GM18507 (cell line): ENCODE measurements at places on chromosomes 5 and 9.

DNA sequence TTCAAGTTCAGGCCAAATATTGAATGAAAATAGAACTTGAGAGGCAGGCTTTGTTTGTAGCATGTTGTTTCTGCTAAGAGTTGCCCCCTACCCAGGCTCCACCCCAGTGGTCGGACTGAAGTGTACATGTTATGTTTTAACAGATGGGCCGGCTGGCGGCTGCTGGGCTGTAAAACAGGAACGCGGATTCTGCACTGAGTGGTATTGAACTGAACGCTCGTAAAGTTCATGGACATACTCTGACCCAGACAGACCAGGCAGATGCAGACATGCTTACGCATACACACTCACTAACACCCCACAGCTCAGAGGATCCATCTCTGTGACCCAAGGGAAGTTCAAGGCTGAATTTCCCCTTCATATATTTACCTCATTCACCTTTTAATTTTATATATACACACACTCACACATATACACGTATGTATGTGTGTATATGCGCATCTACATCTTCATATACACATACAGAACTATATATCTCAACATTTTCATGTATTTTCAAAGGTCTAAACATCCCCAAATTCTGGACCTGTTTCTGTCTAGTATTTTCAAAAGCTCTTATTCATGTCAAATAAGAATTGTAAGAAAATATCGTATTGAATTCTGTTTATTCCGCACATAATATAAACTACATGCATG is 1.4 kb downstream of the MARCHF3 start:
- DNase-seq, result no peak

DNA sequence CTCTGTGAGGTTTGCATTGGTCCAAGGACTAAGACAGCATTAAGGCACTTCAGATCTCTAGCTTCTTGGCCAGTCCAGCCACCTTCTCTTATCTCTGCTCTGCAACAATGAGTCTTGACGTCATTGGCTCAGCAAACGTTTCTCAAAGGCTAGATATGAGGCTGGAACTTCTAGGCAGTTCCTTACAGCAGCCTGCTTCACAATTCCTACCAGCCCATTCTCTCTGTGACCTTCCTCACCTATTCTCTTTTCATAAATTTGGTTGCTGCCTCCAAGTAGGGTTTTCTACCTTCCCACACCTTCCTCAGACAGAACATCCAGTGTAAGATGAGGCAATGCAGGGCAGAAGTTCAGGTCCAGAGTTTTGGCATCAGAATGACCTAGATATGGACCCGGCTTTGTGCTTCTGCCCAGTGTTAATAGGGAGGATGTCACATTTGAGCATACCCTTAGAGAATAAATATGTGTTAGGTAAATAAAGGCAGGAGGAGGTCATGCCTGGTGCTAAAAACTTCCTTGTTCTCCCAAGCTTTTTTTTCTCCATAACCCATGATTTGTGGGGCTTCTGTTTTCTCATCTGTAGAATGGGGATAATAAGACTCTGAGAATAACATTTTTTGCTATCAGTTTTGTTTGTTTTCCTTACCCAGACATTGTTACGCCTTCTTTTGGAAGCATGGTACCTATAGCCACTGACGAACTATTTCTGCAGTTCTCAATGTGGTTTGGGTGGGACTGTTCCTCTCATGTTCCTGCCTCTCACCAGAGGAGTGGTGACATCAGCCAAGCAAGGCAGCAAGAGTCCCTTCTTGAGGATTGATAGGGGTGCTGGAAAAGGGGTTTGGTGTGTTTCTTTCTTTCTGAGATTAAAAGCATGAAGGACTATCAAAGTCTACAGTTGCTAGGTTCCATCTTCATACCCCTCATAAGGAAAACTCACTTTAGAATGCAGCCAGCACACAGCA is 220.6 kb upstream of the TRIM32 start:
- DNase-seq, result no peak

GRCh38 chr5:10509575-10509974 is 54.3 kb upstream of the ANKRD33B start:
- DNase-seq, result no peak

DNA sequence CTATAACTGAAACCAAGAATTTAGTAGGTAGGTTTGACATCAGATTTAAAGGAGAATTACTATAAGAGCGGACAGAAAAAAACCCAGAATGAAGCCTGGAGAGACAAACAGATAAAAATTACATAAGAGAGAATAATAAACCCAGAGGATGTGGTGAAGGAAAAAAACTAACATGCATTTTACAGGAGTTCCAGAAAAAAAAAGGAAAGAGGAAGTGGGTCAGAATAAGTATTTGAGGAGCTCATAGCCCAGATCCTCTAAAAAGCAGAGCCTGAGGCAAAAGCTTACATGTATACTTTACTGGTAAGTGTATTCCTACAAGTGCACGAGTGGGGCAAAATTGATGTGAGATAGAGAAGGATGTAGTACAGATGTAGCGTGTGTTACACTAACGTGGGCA is 43.1 kb upstream of the NAA35 start:
- DNase-seq, result no peak

- DNase-seq, result no peak
These were observed 6.7 kb upstream of the PDE6A start for GRCh38 chr5:149951138-149951749.

DNA sequence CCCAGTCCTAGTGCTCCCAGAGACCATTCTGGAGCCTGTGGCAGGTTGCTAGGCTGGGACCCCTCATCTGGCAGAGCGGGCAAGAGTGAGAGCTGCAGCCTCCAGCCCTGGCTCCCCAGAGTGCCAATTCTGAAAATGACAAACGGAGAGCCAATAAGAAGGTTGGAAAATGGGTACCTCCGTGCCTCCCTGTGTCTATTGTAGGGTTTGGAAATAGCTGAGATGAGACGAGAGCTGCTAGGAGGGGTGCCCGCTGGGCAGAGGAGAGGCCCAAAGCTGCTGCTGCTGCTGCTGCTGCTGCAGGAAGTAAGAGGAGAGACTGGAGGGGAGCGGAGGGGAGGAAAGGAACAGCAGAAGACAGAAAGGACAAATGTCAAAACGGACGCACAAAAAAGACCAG is 36.0 kb upstream of the FUBP3 start:
- no peak for DNase-seq

DNA sequence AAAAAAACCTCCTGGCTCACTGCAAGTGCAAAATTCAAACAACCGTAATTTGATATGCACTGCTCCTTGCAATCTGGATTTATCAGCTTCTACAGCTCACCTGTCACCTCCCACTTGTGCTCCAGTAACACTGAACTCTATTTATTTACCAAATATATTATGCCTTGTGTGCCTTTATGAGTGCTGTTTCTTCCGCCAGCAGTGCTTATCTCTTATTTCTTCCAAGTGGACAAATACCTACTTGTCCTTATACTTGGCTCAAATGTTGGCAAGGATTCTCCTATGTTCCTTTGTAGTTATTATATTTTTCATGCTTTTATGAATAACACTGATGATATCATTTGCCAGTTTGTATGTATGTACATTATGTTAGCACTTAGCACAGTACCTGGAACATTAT is 145.7 kb upstream of the ARRDC3 start:
- no peak for DNase-seq

- DNase-seq, result no peak
These were observed 160.9 kb downstream of the LURAP1L start for GRCh38 chr9:12935714-12936113.

- DNase-seq, result no peak
These were observed 2.3 kb downstream of the EFNA5 start for GRCh38 chr5:107668154-107669095.

DNA sequence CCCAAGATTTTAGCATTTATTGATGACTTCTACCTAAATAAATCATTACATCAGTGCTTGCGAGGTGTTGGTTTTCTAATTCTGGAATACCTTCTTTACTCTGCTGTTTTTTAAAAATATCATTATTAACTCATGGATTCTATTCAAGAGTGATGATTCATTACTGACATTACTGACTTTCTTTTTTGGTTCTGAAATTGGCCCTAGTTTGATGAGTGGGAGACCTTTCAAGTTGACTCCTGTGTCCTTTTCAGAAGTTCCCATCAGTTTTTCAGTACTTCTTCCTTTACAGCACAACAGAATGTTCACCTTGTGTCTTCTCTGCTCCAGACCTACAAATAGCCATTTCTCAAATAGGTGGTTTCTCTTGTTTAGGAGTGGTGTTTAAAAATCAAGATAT is 114.1 kb downstream of the PCSK5 start:
- no peak for DNase-seq

DNA sequence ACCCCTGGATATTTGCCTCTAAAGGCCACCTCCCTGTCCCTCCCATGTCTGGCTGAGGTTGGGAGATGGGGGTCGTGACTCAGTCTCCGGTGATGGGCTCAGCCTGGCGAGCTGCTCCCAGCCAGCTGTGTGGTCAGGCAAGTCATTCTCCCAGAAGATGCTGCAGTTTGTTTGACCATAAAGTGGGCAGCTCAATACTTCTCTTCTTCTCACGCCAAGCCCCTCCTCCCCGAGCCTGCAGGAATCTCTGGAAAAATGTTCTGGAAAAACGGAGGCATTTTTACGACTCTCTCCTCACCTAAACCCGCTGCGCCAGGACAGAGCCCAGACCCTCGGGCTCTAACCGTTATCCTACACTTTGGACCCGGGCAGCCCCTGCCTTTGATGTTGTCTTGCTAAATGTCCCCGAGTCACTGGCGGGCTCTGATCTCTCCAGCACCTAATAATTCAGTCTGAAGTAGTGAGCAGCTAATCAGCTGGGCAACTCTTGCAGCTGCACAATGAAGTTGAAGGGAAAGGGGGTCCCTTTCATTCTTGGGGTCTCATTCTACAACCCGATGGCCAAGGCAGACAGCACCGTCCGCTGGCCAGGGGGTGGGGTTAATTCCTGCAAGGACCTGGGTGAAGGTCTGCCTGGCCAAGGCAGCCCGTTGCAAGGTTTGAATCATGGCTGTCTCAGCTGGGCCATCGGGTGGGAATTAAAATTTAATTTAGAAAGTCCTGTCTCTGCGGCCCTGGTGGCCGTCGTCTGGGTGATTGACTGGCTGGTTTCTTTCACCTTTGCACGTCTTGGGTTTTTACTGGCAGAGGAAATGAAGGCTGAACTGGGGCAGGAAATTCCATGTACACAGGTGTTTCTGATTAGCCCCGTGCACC is 12.3 kb downstream of the DCANP1 start:
- no peak for DNase-seq

GRCh38 chr5:172820046-172820767 is 13.8 kb upstream of the ERGIC1 start:
- no peak for DNase-seq

DNA sequence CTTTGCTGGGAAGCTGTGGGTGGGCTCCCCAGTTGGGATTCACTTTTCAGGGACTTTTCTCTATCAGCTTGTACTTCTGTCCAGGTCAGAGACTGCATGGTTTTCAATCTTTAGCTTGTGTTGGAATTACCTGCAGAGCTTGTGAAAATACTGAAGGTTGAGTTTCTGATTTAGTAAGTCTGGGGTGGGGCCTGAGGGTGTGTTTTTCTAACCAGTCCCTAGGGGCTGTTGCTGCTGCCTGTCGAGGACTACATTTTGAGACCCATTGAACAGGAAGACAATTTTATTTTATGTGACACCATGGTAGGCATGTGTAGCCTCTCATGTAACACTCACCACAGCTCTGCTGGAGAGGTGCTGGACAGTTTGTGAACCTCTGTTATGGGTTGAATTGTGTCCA is 14.7 kb upstream of the MLANA start:
- DNase-seq, result no peak

DNA sequence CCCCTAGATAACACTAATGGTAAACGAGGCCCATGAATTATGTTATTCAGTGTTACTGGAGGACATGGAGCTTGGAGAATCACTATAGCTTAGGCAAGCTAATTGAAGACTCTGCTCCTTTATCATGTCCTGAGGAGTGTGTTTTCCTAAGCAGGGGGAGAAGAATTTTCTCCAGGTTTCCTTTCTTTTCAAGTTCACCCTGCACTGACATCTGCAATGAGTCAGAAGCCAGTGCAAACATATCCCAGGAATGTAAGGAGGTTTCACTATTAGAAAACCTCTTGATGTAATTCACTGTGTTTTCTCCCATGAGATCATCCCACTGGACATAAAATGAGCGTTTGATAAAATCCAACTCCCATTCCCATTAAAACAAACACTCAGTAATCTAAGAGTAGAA is 75.6 kb downstream of the DMRT2 start:
- no peak for DNase-seq

DNA sequence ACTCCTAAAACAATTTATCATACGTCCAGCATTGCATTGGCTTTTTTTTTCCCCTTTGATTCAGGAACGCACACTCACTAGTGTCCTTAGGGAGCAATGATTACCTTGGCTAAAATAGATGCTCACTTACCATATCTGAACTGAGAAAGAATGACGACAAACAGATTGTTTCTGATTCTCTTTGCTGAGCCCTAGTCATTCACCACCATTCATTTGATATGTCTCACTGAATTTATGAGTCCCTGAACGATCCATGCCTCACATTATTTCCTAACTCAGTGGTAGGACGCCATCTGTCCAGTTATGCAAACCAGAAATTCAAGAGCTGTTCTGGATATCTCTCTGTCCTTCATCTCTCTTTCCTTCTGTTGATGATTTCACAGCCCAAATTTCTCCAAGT is 39.3 kb upstream of the DAB2 start:
- no peak for DNase-seq

- DNase-seq, result no peak
These were observed 117.0 kb downstream of the NXNL2 start for GRCh38 chr9:88651682-88652633.

DNA sequence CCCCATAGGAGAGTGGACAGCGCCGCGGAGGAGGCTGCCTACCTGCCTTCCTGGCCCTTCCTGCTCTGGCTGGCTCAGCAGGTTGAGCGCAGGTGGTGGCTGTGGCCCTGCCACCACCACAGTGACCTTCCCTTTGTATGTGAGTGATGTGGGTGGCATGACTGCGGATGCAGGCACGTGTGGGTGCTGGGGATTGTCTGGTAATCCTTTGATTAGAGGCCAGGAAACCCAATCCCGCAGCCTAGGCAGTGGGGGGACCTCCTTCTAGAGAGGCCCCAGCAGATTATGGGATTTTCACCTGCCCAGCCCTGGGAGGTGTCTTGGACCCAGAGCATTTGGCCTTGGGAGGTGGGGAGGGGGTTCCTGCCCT is 16.5 kb downstream of the RXRA start:
- no peak for DNase-seq

GRCh38 chr9:126107693-126108092 is 218.9 kb upstream of the MVB12B start:
- no peak for DNase-seq

- DNase-seq, result no peak
These were observed 220.5 kb downstream of the SMARCA2 start for GRCh38 chr9:2235623-2236022.

GRCh38 chr9:130474106-130474505 is 29.3 kb downstream of the ASS1 start:
- no peak for DNase-seq

DNA sequence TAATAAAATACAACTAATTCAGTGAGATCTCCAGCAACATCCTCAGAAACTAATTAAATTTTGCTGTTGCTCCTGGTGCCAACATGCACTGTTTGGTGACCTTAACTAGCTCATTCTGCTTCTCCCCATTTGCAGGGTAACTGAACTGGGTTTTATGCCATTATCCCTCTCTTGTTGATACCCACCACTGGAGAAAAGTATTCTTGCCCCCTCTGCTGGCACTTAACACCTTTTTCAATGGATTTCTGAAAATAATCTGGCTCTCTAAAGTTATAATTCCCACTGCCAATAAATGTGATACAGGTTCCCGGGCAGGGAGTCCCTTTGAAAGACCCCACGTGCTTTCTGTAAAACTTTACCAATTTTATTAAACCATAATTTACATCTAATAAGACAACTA is 394.3 kb downstream of the OSTF1 start:
- no peak for DNase-seq
